ENCODE measurements at places on chromosomes 2 and 18. TPM values are rescaled to one million over a fixed set of nuclear protein-coding genes. Genes with fewer than 3 reads are reported as not detected.

RAB27B gene
- total RNA-seq, result 27.6 TPM

NXPH2 gene
- not detected for total RNA-seq

C2orf66 gene
- total RNA-seq, result 0.13 TPM

UGT1A8 gene
- total RNA-seq, result not detected

NEUROD1 gene
- total RNA-seq, result not detected

PEX13 gene
- 36.2 TPM for total RNA-seq

REG1B gene
- not detected for total RNA-seq

FAM110C gene
- not detected for total RNA-seq

NAT8 gene
- total RNA-seq, result not detected
